ENCODE measurements at places on chromosomes 7 and 10.

GRCh38 chr7:37901236-37901827 lies 15.3 kb downstream of the SFRP4 start:
- DNase-seq = no peak

DNA sequence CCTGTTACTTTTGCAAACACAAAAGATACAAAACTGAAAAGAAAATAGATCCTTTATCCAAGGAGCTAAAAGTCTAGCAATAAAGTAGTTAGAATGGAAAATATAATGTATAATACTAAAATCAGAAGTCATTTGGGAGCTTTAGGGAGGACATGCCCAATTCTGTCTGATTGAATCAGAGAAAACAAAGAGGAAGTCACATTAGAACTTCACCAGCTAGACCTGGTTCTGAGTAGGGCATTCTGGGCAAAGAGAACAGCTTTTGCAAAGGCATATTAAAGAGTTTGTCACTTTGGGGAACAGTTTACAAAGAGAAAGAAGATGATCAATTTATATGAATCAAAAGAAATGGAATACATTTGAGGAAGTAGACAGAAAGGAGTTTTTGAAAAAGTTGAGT lies 107.0 kb upstream of the PRSS1 start:
- no peak for DNase-seq

DNA sequence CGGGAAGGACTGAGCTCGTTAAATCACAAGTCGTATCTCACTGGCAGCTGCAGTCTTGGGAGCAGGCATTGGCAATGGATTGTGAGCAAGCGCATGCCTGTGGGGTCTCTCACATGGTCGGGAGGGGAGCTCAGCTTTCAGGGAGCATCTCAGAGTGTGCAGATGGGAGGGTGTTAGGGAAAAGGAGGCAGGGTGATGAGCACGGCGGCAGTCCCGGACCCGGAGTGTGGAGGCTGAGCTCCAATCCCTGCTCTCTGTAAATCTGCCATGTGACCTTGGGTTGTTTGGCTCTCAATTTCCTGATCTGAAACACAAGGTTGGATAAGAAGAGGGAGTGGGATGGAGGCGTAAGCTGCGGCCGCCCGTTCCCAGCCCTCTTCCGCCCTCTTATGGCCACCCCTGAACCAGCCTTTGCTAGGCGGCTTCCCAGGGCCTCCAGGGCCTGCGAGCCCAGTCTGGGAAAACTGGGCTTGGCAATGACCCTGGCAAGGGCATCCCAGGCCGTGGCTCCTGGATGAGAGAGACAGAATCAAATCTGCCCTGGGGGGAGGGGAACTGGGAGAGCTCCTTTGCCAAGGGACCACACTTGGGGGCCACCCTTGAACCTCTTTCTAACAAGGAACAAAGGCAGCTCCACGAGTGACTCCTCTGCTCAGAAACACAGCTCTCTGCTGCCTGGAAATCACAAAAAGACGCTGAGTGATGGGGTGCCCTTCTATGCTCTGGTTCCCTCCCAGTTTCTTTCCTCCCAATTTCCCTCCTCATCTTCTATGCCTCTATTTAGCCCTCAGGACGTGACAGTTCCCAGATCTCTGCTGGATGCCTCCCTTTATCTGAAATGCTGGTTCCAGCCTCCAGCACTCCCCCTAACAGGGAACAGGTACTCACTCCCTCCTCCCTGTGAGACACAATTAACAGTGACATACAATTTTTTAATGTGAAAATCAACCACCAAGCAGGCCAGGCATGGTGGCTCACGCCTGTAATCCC lies 41.7 kb upstream of the LOXL4 start:
- DNase-seq = peak; percentile 85

DNA sequence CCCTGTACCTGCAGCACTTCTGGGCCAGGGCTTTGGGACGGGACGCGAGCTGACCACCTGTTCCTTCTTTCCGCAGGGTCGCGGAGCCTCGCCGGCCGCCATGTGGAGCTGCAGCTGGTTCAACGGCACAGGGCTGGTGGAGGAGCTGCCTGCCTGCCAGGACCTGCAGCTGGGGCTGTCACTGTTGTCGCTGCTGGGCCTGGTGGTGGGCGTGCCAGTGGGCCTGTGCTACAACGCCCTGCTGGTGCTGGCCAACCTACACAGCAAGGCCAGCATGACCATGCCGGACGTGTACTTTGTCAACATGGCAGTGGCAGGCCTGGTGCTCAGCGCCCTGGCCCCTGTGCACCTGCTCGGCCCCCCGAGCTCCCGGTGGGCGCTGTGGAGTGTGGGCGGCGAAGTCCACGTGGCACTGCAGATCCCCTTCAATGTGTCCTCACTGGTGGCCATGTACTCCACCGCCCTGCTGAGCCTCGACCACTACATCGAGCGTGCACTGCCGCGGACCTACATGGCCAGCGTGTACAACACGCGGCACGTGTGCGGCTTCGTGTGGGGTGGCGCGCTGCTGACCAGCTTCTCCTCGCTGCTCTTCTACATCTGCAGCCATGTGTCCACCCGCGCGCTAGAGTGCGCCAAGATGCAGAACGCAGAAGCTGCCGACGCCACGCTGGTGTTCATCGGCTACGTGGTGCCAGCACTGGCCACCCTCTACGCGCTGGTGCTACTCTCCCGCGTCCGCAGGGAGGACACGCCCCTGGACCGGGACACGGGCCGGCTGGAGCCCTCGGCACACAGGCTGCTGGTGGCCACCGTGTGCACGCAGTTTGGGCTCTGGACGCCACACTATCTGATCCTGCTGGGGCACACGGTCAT lies 13.3 kb downstream of the GPR146 start:
- DNase-seq = no peak

GRCh38 chr7:4814433-4814832 lies 39.0 kb downstream of the AP5Z1 start:
- DNase-seq = no peak

- no peak for DNase-seq
Observed at GRCh38 chr10:123786896-123787295, 104.7 kb downstream of the CPXM2 start.

- DNase-seq = no peak
Observed at GRCh38 chr7:122588621-122589020, 110.3 kb downstream of the RNF133 start.

DNA sequence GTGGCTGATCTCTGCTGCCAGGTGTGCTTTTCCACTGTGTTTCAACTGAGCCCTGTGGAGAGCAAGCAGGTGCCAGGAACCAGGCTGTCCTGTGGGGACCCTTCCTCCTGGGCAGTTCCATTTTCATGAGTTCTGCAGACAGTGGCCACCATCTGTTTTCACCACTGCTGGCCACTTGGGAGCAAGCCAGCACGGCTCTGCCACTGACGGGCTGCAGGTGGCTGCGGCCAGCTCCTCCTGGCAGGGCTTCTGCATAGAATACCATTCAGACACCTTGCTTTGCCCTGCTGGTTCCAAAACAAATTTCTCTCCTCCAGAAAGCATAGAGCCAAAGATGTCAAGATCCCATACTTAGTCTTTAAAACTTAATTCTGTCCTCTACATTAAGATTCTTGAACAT lies 48.3 kb downstream of the LANCL2 start:
- DNase-seq = no peak

GRCh38 chr10:52459097-52459496 lies 145.0 kb downstream of the DKK1 start:
- DNase-seq = no peak

DNA sequence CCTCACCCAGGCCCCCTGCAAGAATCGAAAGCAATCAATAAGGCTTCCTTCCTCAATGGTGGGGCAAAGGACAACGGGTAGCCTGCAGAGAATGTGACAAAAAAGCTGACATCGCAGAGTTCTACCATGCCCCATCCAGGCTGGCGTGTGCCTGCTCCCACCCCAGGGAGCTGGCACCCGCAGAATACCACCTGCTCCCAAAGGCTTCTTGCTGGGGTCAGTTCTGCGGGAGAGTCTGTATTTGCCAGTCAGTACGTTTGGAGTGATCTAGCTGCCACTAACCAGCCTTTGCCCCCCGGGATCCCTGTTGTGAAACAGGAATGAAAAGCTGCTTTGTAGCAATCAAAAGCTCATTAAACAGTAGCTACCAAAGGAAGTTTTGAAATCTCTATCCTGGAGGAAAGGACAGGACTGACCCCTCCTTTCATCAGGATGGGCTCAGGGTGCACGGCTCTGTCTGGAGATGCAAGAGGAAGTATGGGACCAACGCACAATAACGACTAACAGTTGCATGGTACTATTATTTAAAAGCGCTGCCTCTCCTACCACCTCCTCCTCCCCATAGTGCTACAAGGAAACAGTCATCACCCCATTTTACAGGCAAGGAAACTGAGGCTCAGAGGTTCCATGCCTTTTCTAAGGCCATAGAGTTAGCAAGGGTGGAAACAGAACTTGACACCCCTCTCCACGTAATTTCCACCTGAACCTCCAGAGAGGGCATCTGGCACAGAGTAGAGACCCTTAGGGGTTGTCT lies 67.0 kb downstream of the FGFR2 start:
- DNase-seq = no peak

- no peak for DNase-seq
Observed at GRCh38 chr10:19096501-19097073, 48.0 kb downstream of the MALRD1 start.

DNA sequence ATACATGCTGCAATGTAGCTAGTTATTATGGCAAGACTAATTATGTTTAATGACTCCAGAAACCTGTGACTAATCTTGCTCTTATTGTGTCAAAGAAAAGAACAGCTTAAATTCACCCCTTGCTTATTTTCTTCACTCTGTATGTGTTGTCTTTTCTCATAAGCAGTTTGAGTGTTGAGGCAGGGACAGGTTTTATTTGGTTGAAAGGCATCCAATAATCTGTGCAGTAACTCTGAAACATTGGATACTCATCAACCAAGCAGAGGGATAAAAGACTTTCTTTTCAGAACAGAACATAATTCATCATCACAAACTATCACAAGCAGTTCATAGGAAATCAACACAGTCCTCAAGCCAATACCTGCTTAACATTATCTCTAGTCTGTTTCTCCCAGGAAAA lies 797.6 kb upstream of the MBL2 start:
- DNase-seq = no peak

DNA sequence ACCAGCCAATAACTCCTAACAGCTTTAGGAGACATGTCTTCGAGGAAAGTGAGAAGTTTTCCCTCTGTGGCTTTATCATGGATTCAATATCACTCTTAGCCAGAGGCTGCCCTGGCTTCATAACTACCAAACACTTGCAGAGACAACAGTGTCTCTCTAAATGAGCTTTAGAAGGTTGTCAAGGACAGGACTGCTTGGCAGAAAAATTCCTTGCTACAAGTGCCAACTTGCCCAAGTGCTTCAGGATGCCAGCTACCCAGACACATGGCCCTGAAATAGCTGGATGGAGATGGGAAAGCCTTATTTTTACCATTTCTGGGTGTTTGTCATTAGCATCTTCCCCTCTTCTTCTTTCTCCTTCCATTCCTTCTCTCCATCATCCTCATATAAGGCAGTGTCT lies 137.1 kb upstream of the MDFIC start:
- no peak for DNase-seq

- DNase-seq = no peak
Observed at GRCh38 chr7:130880668-130881067, 146.7 kb upstream of the KLF14 start.

GRCh38 chr10:69957886-69958555 lies 94.6 kb upstream of the MACROH2A2 start:
- peak; percentile 46 for DNase-seq

GRCh38 chr10:13717936-13718772 lies 131.4 kb downstream of the PRPF18 start:
- peak; percentile 88 for DNase-seq

GRCh38 chr10:666237-667012 lies 23.0 kb downstream of the DIP2C start:
- DNase-seq = no peak

GRCh38 chr7:13551503-13551902 lies 438.0 kb downstream of the ETV1 start:
- DNase-seq = no peak

DNA sequence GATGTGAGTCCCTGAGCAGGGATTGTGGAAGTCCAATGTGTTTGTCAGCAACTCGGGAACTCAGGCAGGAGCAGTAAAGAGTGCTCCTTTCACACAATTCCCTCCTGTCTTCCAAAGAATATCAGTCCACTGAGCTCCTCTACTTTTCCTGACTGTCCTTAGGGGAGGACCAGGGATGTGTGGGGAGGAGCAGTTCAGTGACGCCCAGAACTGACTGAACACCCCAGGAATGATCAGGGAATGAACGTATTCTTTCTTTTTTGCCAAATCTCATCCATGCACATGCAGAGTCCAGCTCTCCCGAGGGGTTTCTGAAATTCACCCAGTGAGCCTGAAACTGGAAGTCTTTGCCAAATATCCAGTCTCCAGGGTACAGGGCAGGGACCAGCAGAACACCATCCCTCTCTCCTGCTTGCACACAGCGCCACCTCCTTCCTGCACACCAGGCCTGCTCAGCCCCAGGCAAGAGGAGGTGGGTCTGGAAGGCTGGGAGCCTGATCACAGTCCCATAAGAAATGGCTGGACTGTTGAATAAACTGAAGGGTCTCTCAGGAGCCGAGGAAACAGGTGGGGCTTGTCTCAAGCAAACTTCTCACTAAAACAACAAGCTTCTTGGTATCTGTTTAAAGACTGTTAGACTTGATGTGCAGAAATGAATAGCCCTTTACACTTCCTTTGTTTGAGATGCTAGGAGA lies 294.7 kb downstream of the C7orf25 start:
- no peak for DNase-seq

- no peak for DNase-seq
Observed at GRCh38 chr7:156666368-156667109, 26.0 kb downstream of the RNF32 start.

DNA sequence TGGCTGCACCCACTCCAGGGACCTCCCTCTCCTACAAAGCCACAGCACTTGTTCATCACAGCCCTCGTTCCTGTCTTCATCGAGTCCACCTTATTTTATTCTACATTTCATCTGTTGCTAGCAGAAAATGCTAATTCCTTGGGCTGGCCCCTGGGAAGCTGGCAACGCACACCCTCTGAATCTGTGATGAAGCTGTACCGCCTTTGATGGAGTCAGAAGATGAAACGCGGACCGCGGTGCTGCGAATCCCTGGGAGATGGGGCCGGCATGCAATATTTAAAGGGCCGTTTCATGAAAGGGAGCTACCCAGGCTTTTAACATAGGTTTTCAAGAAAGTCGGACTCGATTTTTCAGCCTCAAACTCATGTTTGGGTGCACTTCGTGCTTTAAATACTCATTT lies 88.5 kb downstream of the NPTX2 start:
- no peak for DNase-seq

DNA sequence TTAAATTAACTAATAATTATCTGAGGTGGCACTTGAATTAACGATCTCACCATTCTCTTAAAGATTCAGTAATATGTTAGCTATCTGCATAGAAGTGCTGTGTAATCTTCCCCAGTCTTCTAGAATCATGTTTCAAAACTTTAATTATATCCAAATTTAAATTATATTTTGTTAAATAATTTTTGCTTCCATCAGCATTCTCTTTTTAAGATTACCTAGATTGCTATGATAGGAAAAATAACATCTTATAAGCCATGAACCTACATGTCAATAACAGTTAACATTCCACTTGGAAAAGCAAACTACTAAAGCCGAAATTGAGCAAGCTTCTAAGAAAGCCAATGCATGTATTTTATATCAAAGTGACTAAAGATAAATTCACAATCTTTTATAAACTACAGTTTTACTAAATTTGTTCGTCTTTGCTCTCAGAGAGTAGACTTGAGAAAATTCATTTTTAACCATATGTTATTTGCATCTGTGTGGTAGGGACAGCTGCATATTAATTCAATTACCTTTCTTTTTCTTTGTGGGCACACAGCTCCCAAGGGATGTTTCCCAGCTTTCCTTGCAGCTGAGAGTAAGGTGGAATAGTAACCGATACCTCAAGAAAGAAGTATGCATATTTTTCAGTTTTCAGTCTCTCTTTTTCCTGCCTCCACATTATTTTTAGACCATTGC lies 105.4 kb upstream of the ABCB5 start:
- DNase-seq = no peak

Measured in left forelimb (tissue), 1 donor.